ENCODE measurements at places on chromosomes 16 and 17. TPM values are rescaled to one million over a fixed set of nuclear protein-coding genes. Genes with fewer than 3 reads are reported as not detected.

The TEKT5 gene
- 0.28 TPM for total RNA-seq

The LGALS3BP gene
- 431 TPM for total RNA-seq

DNA sequence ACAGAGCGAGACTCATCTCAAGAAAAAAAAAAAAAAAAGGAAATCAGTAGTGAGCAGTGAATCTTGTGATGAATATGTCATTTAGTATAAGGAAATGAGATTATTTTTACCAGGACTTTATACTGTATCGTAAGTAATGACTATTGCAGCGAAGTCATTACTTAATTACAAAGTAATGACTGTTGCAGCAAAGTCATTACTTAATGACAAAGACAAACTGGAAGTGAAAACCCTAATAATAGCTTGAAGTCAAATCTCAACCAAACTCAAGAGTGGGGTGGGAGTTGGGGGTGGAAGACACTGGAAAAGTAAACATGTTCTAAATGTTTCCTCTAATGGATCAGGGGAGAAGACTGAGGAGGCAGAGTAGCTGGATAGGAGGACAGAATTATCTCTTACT lies 76.5 kb downstream of the ARHGAP44 start:
- DNase-seq = no peak
- H3K36me3 ChIP-seq = no peaks in the 10 kb centered on the region
- H3K4me3 ChIP-seq = no peak overlapping the region

GRCh38 chr16:31707743-31708335 lies 165.8 kb upstream of the ZNF267 start:
- H3K36me3 ChIP-seq = no peaks in the 10 kb centered on the region
- DNase-seq = no peak
- H3K27ac ChIP-seq = no peak overlapping the region
- no peaks in the 10 kb centered on the region for H3K27me3 ChIP-seq

The KCNG4 gene
- total RNA-seq = not detected

The GFER gene
- total RNA-seq = 11.8 TPM

DNA sequence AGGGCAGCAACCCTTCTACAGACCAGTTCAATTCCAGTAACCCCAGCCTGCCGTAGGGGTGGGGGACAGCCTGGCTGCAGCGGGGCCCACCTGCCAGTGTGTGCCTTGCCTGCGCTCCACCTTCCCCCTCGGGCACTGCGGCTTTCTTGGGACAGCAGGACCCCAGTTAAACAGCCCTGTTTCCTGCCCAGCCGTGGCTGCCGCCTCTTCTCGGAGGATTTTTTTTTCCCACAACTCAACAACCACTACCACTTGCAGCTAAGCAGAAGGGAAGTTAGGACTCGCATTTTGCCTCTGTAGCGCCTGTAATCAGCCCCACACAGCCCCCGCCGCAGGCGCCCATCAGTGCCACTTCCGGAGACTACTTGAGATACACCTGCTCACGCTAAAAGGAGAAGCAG lies 76.1 kb downstream of the RAI1 start:
- no peak overlapping the region for H3K4me3 ChIP-seq
- no peak overlapping the region for H3K27ac ChIP-seq
- H3K36me3 ChIP-seq = no peaks in the 10 kb centered on the region
- DNase-seq = no peak
- H3K27me3 ChIP-seq = no peaks in the 10 kb centered on the region

The RNF222 gene
- not detected for total RNA-seq

The CRISPLD2 gene
- 180 TPM for total RNA-seq

GRCh38 chr16:30559690-30560089 lies 1.5 kb upstream of the ZNF764 start:
- H3K27me3 ChIP-seq = no peaks in the 10 kb centered on the region
- no peak for DNase-seq
- no peak overlapping the region for H3K4me3 ChIP-seq
- no peaks in the 10 kb centered on the region for H3K4me1 ChIP-seq
- H3K27ac ChIP-seq = no peak overlapping the region

The LGALS9B gene
- total RNA-seq = not detected

DNA sequence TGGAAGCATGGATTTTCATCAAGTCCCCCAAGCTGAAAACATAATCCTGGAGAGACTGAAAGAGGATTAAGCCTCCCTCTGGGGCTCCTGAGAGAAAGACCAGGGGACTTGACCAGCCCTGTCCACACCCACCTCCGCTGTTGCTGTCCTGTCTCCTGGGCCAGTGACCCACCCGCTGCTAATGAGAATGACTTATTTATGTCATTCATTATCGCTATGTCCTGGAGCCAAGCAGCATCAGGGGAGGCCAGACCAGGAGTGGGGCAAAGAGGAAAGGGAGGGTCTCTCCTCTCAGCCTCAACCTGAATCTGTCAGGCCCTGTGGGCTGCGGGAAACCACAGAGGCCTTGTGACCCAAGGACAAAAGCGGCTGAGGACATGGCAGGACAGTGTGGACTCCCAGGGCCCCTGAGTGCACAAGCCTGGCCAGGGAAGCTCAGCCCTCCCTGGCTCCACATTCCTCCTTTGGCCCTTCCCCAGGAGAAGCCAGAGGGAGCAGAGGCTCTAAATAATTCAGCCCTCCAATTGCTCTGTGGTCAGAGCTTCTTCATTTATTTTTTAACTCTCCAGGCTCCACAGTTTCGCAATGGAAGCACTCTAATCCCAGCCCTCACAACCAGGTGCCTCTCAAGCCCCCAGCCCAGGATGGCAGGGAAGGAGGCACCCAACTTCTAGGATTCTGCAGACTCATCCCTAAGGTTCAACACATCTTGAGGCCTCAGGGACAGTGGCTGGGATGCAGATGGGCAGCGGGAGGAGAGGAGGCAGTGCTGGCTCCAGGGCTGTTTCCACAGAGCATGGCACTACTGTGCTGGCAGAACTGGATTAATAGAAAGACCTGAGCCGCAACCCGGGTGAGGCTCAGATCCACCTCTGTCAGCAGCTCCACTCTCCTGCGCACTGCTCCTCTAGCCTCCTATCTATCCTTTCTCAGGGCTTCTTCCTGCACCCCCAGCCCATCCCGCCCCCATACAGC lies 19.1 kb downstream of the CUEDC1 start:
- DNase-seq = peak; percentile 48
- no peaks in the 10 kb centered on the region for H3K36me3 ChIP-seq
- no peaks in the 10 kb centered on the region for H3K27me3 ChIP-seq

GRCh38 chr16:17666293-17666692 lies 195.5 kb upstream of the XYLT1 start:
- H3K27me3 ChIP-seq = no peaks in the 10 kb centered on the region
- H3K4me1 ChIP-seq = no peaks in the 10 kb centered on the region
- no peaks in the 10 kb centered on the region for H3K36me3 ChIP-seq
- DNase-seq = no peak
- no peak overlapping the region for H3K4me3 ChIP-seq

The HP gene
- total RNA-seq = 186 TPM

DNA sequence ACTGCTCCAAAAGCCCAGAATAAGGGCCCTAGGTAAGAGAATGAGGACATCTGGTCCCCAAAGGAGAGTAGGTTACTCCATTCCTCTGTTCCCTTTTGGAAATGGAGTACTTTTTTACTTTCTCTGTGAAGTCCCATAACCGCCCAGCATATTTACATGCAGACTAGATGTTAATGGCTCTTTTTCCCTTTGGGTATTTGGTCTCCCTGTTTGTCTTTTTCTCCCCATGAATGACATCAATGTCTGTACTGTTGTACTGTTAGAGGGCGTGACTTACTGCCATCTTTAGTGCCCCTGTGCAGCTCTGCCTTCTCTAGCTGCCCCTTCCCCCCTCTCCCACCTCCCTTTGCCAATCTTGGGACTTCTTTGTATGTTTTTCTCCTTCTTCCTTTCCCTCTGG lies 19.0 kb downstream of the GPR179 start:
- no peak overlapping the region for H3K4me3 ChIP-seq
- H3K36me3 ChIP-seq = no peaks in the 10 kb centered on the region
- no peaks in the 10 kb centered on the region for H3K4me1 ChIP-seq
- DNase-seq = no peak

DNA sequence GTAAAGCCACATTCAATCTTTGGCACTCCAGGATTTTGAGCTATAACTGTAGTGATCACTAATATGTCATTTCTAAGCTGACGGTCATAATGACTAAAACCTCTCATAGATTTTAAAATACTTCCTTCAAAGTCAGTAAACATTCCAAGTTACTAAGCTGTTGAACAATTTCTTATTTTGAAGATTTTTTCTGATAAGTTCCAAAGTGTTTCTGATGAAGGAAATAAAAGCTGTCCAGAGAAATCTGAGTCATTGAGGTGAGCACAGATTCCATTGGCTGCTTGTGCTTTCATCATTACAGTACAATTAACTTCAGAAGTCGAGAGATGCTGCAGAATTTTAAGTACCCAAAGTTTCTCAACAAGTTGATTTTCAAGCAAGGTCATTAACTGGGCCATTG lies 23.9 kb downstream of the NLRC5 start:
- H3K4me3 ChIP-seq = no peak overlapping the region
- no peak overlapping the region for H3K27ac ChIP-seq
- H3K27me3 ChIP-seq = no peaks in the 10 kb centered on the region
- H3K4me1 ChIP-seq = no peaks in the 10 kb centered on the region

- H3K4me3 ChIP-seq = no peak overlapping the region
- no peaks in the 10 kb centered on the region for H3K27me3 ChIP-seq
- no peak for DNase-seq
- no peaks in the 10 kb centered on the region for H3K36me3 ChIP-seq
Observed at GRCh38 chr16:56493126-56493525, 26.7 kb downstream of the BBS2 start.

The REXO5 gene
- 0.73 TPM for total RNA-seq

The PLXDC1 gene
- 31.8 TPM for total RNA-seq

- H3K36me3 ChIP-seq = no peaks in the 10 kb centered on the region
- no peaks in the 10 kb centered on the region for H3K27me3 ChIP-seq
- no peak overlapping the region for H3K4me3 ChIP-seq
- no peaks in the 10 kb centered on the region for H3K4me1 ChIP-seq
- no peak overlapping the region for H3K27ac ChIP-seq
- DNase-seq = no peak
Observed at GRCh38 chr17:1498869-1499268, 6.4 kb upstream of the MYO1C start.

DNA sequence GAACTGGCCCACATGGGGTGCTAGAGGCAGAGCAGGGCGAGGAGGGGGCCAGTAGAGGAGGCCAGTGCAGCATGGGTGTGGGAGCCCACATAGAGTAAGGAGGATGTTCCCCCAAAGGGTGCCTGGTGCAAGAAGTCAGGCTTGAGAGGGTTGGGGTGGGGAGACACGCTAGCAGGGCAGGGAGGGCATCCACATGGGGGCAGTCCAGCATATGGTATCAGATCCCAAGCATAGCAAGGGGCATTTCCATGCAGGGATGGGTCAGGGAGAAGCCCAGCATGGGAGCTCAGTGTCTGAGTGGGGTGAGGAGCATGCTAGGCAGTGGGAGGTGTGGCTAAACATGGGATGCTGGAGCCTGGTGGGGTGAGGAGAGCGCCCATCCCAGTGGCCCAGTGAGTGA lies 213.7 kb downstream of the COPRS start:
- no peak overlapping the region for H3K27ac ChIP-seq
- no peak overlapping the region for H3K4me3 ChIP-seq
- H3K27me3 ChIP-seq = no peaks in the 10 kb centered on the region
- H3K36me3 ChIP-seq = no peaks in the 10 kb centered on the region
- DNase-seq = no peak
- H3K4me1 ChIP-seq = no peaks in the 10 kb centered on the region

The KCTD19 gene
- not detected for total RNA-seq

The COL1A1 gene
- total RNA-seq = 653 TPM

The SLC6A2 gene
- 0.23 TPM for total RNA-seq

The GNAO1 gene
- 1.3 TPM for total RNA-seq

DNA sequence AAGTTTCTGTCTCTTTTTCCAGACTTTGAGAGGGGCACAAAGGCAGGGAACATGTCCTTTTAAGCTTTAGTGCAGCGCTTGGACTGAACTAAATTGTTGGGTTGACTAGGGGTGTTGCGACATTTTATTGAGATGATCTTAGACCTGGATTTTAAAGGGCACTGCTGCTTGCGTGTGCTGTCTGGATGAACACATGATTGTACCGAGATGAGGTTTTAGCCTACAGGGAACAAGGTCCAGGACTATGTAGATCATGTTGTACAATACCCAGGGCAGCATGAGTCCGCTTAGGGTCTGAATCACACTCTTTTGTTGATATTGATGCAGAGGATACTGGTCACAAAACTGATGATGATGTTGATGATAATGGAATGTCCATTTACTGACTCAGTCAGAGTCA lies 5.2 kb upstream of the RGS9 start:
- no peaks in the 10 kb centered on the region for H3K4me1 ChIP-seq
- H3K27me3 ChIP-seq = no peaks in the 10 kb centered on the region
- no peak for DNase-seq
- H3K36me3 ChIP-seq = no peaks in the 10 kb centered on the region
- no peak overlapping the region for H3K27ac ChIP-seq

DNA sequence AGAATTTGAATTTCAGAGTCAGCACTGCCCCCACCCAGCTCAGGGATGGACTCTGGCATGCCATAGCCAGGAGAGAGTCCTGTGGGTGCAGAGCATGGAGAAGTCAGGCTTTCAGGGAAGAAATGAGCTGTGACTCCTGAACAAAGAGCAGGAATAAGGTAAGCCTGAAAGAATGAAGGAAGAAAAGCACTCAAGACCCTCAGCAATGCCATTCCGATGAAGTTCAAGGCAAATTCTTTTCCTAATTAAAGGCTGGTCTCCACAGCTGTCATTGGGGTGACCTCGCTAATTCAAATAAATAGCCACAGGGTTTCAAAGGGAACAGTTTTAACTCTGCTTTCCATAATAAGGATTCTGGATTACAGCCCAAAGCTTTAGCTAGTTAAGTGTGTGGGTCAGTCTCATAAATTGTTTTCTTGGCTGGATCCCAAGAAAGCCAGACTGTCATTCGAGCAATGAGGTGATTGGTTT lies 31.7 kb downstream of the TOM1L2 start:
- no peaks in the 10 kb centered on the region for H3K27me3 ChIP-seq
- no peak overlapping the region for H3K4me3 ChIP-seq
- H3K27ac ChIP-seq = no peak overlapping the region
- no peak for DNase-seq

- no peak overlapping the region for H3K4me3 ChIP-seq
- DNase-seq = no peak
- H3K27ac ChIP-seq = no peak overlapping the region
- H3K4me1 ChIP-seq = no peaks in the 10 kb centered on the region
- H3K27me3 ChIP-seq = no peaks in the 10 kb centered on the region
Observed at GRCh38 chr17:60724647-60725046, 47.0 kb downstream of the BCAS3 start.

DNA sequence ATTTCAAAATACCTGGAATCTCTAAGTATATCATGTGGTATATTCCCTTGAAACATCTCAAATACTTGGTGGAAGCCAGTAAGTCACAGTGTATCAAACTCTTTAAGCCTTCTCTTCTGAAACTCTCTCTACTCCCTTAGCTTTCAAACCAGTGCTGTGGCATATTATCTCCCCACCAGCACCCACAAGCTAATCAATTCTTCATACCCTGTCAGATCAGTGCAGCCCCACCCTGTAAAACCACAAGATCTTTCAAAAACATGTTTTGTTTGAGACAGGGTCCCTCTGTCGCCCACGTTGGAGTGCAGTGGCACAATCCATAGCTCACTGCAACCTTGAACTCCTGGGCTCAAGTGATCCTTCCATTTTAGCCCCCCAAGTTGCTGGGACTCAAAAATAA lies 91.6 kb upstream of the C17orf78 start:
- H3K36me3 ChIP-seq = no peaks in the 10 kb centered on the region
- peaks cover 7% of the 10 kb centered on the region for H3K4me1 ChIP-seq
- DNase-seq = no peak
- H3K27ac ChIP-seq = no peak overlapping the region

- H3K27me3 ChIP-seq = no peaks in the 10 kb centered on the region
- no peaks in the 10 kb centered on the region for H3K36me3 ChIP-seq
- no peaks in the 10 kb centered on the region for H3K4me1 ChIP-seq
- H3K4me3 ChIP-seq = no peak overlapping the region
- DNase-seq = no peak
- no peak overlapping the region for H3K27ac ChIP-seq
Observed at GRCh38 chr17:77332981-77333685, 192.4 kb downstream of the SEC14L1 start.
